ENCODE measurements at places on chromosomes 6 and 20.

DNA sequence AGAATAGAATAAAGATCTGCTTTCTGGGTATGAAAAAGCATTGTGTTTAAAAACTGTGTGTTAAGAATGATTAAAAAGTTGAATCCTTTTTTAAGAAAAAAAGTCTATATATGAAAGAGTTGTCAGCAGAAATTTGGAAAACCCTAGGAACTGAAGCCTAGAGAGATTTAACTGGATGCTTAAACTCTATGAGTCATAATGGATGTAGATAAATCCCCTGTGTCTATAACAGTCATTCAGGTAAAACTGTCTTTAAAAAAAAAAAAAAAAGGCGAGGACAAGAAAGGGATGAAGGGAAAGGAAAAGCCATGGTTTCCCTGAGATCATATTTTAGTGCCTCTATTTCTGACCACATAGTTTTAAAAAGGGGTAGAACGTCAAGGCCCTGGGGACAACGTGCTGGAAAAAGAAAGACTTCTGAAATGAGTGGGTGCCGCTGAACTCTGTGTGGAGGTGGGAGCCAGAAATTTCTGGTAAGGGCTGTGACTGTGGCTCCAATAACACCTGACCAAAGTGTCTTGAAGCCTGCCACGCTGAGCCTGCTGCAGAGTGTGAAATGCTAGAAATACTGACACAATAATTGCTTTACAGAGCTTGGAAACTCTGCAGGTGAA is 302.6 kb upstream of the ARID1B start:
- no peak for DNase-seq

- DNase-seq: no peak
These were observed 56.1 kb downstream of the NFATC2 start for GRCh38 chr20:51486197-51487005.

DNA sequence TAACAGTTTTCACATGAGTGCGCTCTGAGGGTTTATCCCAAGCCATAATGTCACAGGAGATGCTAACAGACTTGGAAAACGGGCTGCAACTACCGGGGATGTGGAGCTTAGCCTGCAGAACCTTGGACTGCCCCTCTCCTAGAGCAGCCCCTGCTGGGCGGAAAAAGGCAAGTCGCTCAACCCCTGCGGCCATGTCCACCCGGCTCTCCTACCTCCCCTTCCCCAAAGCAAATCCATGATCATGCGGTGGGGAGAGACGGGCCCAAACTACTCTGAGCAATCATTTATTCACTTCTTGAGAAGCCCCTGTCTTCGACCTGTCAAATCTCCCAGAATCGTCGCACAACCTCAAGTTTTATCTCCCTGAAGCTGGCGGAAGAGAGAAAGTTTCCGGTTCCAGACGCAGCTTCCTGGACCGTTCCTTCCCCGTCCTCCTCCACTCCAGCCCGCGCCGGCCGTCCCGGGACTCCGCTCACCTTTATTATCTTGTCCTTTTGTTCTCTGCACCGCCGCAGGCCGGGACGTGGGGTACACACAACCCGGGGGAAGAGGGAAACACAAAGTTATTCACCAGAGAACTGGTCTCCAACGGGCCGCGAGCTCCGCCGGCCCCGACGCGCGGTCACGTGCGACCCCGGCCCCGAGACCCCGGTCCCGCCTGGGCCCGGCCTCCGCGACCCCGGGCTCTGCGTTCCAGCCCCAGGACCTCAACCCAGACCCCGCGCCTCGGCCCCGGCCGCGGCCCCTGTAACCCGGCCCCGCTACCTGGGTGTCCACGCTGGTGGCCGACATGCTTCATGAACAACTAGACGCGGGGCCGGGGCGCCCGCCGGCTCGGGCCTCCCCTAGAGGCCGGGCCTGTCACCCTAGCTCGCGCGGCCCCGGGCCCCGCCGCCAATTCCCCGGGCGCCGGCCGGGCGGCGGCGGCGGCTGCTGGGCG is 560 bp downstream of the YTHDF1 start:
- DNase-seq: no peak

DNA sequence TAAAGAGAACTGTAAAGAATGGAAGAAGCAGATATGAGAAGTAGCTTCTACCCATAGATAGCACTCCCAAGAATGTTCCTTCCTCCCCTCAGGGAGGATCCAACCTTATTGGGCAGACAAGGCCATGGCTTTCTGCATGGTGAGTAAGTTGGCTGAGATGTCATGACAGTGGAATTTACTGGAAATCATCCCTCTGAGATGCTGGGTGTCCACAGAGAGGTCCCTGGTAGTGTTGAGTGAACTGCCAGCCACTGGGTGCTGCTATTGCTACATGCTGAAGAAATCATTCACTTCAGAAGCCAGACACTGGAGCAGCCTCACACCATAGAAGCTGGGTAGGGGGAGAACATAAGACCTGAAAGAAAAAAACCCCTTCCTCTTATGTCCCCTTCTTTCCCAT is 46.4 kb upstream of the FERMT1 start:
- DNase-seq: no peak

GRCh38 chr20:23010096-23010495 is 25.0 kb upstream of the SSTR4 start:
- no peak for DNase-seq

DNA sequence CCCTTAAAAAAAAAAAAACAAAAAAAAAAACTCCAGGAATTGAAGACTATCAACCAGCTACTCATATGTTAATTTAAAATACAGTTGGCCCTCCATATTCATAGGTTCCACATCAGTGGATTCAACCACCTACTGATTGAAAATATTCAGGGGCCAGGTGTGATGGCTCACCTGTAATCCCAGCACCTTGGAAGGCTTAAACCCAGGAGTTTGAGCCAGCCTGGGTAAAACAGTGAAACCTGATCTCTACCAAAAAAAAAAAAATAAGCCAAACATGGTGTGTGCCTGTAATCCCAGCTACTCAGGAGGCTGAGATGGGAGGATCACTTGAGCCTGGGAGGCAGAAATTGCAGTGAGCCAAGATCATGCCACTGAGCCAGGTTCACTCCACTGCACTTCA is 72.4 kb upstream of the SMIM8 start:
- no peak for DNase-seq

Data from left kidney (tissue), 8 donors.